Sigmoid colon (tissue), 7 donors: ENCODE measurements at places on chromosomes 1 and 21. TPM values are rescaled to one million over a fixed set of nuclear protein-coding genes. Genes with fewer than 3 reads are reported as not detected.

DNA sequence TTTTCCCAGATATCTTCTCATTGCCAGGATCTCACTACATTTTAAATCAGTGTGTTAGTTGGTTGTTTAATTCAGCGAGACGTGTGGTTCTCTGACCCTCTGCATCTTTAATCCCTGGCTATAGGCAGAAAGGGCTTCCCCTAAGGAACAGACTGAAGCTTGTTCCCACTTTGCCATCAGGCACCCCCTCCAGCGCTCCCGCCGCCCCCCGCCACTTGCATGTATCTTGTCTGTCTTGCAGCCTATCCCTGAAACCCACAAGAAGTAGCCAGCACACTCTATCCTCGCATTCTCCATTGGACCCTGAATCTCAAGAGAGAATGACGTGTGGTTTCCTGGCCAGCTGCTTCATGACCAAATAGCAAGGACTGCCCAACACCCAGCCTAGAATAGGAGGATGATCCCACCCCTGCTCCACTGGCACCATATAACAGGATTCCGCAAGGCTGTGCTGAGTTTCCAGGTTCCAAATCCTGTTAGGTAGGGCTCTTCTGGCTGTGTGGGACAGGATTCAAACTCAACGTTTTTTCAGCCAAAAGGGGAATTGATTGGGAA, 7.8 kb downstream of the CLDN19 start:
- DNase-seq: no peak

DNA sequence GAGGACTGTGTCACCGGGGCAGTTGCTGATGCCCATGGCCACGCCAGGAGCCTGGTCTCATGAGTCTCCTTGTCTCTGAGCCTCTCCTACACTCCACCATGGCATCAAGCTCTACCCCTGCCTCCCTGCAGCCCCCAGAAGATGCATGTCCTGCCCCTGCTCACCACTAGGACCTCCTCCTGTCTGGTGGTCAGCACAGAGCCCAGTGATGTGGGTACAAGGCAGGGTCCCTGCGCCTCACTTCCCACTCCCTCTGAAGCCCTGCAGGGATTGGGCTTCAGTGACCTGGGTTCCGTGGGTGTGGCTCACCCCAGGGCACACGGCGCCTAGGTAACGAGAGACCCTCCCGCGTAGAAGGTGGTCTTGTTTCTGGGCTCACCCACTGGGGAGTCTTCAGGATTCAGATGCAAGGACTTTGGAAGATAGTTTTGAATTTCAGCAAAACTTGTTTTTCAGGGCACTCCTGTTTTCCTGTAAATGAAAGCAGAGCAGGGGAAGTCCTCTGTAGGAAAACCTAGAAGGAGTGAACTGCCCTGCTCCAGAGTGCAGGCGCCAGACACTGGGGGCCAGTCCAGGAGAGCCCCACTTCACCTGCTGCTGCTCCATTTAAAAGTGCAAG, 2.8 kb downstream of the COL18A1 start:
- peak; percentile 62 for DNase-seq

DNA sequence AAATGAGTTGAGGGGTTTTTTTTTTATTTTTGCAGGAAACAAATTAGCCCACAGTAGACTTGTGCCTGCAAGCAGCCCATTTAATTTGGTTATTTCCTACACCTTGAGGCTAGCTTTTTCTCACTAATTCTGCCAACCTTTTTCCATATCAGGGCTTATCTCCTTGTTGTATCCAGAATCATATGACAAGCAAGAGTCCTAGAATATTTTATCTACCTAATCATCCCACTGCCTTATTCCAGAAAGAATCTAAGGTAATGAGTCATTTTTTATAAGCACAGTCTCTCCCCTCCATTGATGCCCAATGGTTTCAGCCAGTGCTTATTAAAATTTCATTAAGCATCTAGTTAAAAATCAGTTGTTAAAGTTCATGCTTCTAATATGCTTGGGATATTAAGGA, 324.1 kb downstream of the BARHL2 start:
- no peak for DNase-seq

- no peak for DNase-seq
Observed at GRCh38 chr1:103109311-103109920, 1.1 kb upstream of the COL11A1 start.

The DDR2 gene
- 229 TPM for total RNA-seq
